ENCODE measurements at places on chromosomes 16 and 17.

- no peak for DNase-seq
These were observed at the start of gene CDH8 for GRCh38 chr16:62036101-62036801. CDH8 (minus strand) TSS chr16:62036438; CDS start chr16:62021403, 15,035 bp downstream.

GRCh38 chr17:36213695-36214094, 2.8 kb downstream of the CCL4L2 start:
- DNase-seq: no peak

GRCh38 chr17:72099919-72100318, 20.9 kb upstream of the SOX9 start:
- no peak for DNase-seq

GRCh38 chr16:86432691-86433090, 77.6 kb upstream of the FOXF1 start:
- no peak for DNase-seq

DNA sequence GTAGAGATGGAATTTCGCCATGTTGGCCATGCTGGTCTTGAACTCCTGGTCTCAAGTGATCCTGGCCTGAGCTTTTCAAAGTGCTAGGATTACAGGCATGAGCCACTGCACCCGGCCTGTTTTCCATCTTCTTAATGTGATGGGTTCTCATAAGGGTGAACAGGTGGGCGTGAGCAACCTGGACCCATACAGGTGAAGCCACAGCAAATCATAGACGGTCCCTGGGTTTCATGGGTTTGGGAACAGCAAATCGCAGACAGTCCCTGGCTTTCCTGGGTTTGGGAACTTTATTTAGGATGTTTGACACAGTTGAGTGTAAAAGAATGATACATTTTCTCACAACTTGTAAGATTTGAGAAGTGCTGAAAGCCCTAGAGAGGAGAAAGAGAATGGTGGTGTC, 12.9 kb upstream of the MEIOB start:
- DNase-seq: no peak

DNA sequence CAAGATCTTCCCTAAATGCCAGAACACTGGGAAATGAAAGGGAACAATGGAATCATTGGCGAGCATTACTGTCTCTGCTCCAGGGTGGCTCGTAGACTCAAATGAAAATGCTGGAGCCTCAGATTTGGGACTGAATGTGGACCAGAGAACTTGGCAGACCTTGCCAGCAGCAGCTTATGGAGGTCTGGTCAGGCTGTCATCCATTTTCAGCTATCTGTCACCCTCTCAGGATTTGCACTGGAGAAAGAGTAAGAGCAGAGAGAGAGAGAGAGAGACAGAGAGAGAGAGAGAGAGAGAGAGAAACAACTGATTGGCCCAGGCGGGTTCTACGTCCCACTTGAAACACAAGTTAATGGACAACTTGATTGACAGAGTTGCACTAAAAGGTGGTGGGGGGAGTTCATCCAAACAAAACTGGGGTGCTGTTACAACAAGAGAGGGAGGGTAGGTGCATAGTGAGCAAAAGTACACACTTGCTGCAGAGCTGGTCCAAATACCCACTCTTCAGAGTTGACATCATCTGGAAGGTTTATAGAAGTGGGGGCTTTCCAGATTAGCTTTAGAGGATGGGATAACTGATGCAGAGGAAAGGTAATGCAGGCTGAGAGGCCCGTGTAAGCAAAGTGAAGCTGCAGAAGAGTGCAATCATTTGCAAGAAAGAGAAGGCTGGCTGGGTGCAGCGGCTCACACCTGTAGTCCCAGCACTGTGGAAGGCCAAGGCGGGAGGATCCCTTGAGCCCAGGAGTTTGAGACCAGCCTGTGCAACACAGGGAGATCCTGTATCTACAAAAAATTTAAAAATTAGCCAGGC, 16.5 kb upstream of the NSMCE1 start:
- DNase-seq: no peak

- peak; percentile 72 for DNase-seq
These were observed 23.4 kb downstream of the SLC25A10 start for GRCh38 chr17:81735264-81736102.

- no peak for DNase-seq
These were observed 27.7 kb downstream of the CNTROB start for GRCh38 chr17:7959503-7960253.

DNA sequence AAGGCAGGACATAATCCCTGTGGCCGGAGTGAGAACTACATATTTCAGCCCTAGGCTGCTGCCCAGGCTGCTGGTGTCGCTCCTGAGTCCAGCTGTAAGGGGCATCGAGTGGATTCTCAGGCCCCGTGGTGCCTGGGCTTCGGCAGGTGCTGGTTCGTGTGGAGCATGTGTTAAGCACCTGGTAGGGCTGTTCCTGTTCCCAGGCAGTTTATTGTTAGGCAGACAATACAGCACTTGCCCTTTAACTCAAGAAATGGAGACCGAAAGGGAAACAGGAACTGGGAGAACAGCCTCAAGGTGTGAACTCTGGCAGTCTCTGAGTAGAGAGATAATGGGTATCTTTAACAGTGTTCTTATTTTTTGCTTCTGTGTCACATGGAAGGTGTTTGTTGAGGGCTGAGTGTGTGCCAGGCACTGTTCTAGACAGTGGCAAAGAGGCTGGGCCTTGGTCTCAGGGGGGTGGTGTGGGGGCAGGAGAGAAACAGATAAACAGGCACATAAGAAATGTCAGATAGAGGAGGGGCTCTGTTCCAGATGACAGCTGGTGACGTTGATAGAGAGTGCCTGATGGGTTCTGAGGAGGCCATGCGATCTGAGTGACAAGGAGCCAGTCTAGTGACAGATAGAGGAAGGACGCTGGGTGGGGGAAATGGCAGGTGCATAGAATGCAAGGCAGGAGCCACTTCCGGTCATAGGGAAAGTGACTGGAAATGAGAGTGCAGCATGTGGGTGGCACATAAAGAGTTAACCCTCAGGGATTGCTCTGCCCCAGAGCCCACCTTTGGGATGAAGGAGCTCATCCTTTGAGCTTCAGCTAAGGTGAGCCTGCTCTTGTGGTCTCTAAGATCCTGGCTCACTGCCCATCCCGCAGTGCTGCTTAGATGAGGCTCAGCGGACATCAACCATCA, 33.8 kb downstream of the EPN2 start:
- DNase-seq: no peak
